Myocyte (in vitro differentiated cells): ENCODE measurements at places on chromosomes 11 and 22. TPM values are rescaled to one million over a fixed set of nuclear protein-coding genes. Genes with fewer than 3 reads are reported as not detected.

- DNase-seq = no peak
Observed at GRCh38 chr11:120704256-120704750, 192.8 kb downstream of the GRIK4 start.

GRCh38 chr11:112769170-112769569 lies 192.1 kb upstream of the NCAM1 start:
- DNase-seq = no peak

DNA sequence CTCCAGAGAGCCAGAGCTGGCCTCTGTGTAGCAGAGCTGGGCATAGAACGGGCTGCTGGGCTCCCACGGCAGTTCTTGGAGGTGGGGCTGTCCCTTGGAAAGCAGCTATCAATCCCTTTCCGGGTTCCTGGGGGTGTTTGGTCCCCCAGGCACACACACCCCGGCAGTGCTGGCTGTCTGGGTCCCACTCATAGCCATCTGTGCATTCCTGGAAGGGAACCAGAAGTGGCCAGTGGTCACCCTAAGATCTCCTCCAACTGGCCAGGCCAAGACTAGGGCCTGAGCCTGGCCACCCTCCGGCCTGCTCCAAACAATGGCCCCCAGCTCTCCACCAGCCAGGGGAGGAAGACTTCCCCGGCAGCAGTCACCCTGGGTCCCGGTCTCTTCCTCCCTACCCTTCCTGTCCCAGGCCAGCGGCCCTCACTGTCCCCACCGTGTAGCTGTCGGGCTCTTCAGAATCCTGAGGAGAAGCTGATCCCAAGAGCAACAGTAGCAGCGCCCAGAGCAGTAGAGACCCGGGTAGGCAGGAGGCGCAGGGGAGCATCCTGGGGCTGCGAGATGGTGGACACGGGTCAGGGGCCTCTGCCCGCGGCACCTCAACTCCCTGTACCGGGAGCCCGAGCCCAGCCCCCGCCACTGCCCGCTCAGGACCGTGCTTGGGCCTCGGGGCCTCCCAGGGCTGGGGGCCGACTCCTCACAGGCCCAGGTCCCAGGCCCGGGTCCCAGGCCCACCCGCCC lies 620 bp downstream of the EFEMP2 start:
- DNase-seq = peak; percentile 64

DNA sequence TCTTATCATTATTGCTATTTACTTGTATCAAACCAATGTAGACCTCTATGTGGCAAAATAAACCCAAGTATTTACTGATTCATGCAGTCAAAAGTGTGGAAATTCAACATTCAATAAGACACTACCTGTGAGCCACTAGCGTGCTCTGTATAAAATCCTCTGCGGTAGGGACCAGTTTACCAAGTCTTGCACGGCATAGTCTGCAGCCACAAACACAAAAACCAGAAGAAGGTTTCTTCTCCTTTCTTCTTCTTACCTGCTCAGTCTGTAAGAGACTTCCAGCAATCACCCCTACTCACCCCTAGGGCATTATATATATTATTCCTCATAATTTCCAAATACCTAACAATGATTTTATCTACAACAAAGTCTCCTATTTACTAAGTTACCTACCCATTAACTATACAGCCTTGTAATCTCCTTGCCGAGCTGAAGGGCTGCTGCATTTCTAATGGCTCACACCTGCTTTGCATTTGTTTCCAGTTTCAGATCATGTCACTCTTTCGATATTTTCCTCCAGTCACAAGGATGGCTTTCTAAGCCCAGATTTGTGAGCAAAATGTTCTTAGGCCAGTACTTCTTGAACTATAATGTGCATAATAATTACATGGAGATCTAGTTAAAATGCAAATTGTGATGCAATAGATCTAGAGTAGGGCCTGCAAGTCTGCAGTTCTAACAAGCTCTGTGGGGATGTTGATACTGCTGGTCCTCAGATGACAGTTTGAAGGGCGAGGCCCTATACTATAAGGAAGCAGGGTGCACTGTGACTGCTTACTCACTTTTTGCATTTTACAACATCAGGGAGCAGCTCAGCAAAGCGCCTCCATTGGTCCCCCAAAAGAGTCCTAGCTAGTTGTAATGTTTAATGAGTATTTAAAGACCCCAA lies 191.9 kb upstream of the DDI1 start:
- no peak for DNase-seq

GRCh38 chr11:120337355-120338106 lies 1.3 kb downstream of the ARHGEF12 start:
- peak; percentile 44 for DNase-seq

GRCh38 chr11:35250621-35251020 lies 111.7 kb downstream of the CD44 start:
- DNase-seq = no peak

GRCh38 chr11:20203831-20204230 lies 43.6 kb upstream of the DBX1 start:
- DNase-seq = no peak

GRCh38 chr22:35921777-35922176 lies 106.8 kb downstream of the RBFOX2 start:
- DNase-seq = peak; percentile 93

The PACSIN2 gene
- total RNA-seq = 45.5 and 49.3 TPM in 2 replicates

DNA sequence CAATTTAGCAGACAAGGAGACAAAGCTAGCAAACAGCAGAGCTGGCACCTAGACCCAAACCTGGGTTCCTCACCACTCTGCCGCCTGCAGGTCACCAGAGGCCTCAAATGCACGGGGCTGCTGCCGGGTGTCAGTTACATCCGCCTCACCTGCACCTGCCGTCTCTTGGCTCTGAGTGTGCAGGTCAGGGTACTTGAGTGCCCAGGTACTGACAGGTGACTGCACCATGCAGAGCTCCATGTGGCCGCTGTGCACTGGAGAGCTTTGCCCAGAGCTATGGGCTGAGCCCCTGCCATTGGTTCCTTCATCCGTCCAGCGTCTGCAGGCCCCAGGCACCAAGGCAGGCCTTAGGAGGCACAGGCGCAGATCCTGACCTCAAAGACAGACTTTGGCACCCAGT lies 35.0 kb downstream of the PDGFB start:
- DNase-seq = no peak
